ENCODE measurements at places on chromosomes 7 and 10.

DNA sequence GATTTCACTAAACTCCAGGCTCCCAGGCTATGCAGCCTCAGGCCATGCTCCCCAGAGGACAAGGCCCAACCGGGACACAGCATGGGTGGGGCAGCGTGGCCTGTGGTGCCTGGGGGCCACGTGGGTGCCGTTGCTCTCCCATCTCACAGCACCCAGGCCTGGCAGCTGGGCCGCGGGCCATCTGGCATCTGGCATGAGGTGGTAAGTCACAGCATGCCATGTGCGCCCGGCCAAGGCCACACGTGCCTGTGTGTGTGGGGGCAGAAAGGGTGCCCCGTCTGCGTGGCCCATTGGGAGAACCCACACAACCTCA lies 204.1 kb downstream of the EBF3 start:
- no peak for DNase-seq

DNA sequence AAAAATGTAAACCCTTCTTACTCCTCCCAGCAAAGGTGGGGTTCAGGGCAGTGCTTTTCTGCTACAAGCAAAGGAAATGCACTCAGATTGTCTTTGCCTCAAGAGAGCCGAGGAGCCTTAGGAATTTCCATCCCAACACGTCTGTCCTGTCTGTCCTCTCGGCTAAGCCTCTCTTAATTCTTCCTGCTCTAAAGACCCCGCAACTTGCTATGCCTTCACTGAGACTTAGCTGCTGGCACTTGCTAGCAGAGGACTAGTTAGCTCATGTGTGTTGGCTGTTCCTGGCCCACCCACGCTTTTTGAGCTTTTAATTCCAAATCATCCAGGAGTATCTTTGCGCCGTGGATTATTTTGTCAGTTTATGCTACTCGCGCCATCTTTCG lies 481 bp upstream of the NPM3 start:
- DNase-seq, result no peak

DNA sequence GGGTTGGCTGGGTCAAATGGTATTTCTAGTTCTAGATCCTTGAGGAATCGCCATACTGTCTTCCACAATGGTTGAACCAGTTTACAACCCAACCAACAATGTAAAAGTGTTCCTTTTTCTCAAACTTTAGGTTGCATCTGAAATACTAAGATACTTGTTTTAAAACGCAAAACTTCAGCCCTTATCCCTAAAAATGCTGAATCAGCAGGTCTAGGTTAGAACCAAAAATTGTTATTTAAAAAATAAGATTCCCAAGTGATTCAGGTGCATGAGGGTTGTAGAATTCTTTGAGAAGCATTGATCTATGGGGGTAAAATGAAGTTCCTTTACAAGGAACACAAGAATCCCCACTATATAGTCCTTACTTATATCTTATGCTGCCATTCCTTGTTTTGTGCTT lies 56.5 kb upstream of the BICC1 start:
- no peak for DNase-seq

DNA sequence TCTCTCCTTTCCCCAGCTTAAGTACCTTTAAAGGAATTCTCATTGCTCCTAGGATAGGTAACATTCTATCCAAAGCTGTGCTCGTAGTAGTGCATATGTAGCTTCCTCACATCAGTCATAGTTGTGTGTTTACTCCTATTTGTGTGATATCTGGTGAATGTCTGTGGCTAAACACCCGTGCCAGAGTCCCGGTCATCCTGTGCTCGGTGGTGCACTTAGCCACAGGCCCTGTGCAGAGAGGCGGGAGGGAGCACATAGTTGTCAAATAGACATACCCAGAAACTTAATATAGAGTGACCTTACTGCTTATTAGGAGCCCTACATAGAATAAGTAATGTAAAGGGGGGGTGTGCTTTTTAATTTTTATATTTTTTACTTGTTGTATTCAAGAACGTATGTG lies 76.6 kb downstream of the RBM33 start:
- DNase-seq, result no peak

GRCh38 chr10:98892523-98892922 lies 343.1 kb downstream of the HPSE2 start:
- DNase-seq, result no peak

- no peak for DNase-seq
Observed at GRCh38 chr7:155699180-155699579, 54.7 kb downstream of the RBM33 start.

DNA sequence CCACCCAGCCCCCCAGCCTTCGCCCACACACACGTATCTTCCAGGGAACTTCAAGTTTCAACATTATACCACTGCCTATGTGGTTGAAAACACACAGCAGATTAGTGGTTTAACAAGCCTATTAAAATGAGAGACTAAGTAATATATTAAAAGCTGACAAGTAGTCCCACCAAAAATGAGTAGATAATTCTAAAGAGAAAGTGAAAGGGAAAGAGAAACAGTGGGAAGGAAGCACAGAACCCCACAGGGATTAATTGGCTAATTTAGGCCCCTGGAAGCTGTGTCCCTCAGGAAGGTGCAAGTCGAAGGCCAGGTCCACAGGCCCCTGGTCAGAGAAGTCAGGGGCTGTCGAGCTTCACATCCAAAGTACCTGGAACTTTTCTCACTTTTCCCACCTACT lies 210.5 kb upstream of the YAE1 start:
- no peak for DNase-seq

GRCh38 chr10:119198438-119198837 lies 8.9 kb upstream of the GRK5 start:
- no peak for DNase-seq

GRCh38 chr10:123634221-123634620 lies 31.9 kb upstream of the GPR26 start:
- no peak for DNase-seq

GRCh38 chr7:15678653-15679052 lies 7.8 kb downstream of the MEOX2 start:
- no peak for DNase-seq

All from activated naive CD4-positive, alpha-beta T cell (primary cell).